BJ (cell line): ENCODE measurements at places on chromosomes 2 and 18.

- no peak for DNase-seq
Measured at GRCh38 chr2:86309966-86310365, 27.5 kb downstream of the REEP1 start.

- no peak for DNase-seq
Measured at GRCh38 chr2:10277293-10278028, 25.2 kb upstream of the HPCAL1 start.

DNA sequence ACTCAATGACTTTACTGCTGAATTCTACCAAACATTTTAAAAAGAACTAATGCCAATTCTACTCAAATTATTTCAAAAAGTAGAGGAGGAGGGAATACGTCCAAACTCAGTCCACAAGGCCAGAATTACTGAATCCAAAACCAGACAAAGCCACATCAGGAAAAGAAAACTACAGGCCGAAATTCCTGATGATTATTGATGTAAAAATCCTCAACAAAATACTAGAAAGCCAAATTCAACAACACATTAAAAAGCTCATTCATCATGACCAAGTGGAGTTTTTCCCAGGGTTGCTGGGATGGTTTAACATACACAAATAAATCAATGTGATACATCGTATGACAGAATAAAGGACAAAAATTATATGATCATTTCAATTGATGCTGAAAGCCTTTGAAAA, 103.9 kb upstream of the UBE2E3 start:
- no peak for DNase-seq

- DNase-seq: no peak
Measured at GRCh38 chr2:3195641-3196476, 181.8 kb downstream of the EIPR1 start.

DNA sequence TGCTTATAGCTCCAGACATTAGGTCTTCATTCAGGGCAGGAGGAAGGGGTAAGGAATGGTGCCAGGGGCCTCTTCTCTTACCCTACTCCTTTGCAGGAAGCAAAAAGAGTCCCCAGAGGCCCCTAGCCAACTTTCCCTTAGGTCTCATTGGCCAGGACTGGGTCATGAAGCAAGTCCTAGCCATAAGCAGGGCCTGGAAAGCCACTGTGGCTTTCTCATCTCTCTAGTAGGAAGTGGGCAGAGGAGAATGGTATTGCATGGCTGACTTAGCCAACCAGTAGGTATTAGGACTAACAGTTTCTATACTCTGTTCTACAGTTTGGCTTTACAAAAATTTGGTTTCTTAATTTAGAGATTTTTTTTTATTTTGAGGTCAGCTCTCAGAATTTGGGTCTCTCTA, 4.8 kb downstream of the FAM228A start:
- no peak for DNase-seq

DNA sequence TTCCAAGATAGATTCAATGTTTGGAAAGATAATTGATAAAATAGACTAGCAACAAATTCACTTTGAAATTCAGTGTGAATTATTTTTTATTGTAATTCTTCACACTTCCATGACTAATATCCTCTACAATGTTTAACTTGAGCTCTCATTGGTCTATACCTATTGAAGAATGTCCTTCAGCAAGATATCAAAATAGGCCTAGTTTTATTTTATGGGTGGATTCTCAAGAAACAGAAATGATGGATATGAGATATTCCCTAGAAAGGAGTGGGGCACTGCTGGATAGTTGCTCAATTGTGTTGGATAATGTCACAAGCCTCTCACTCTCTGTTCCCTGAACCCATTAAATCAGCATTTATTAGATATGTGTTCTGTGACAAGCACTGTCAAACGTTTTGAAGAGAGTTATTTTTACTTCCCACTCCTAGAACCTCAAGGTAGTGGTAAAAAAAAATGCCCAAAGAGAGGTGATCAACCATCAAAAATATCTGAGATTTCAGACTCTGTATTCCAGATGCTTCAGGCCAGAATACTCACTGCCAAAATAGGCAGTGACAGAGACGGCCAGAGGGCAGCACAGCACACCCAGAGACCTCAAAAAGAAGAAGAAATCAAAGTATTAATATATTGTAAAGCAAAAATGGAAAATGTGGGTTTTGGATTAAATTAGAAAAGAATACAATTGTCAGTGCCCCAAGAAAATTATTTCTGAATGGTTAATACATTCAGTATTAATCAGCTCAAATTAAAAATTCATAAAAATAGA, 87.5 kb downstream of the TRIB2 start:
- DNase-seq: no peak

GRCh38 chr18:58405107-58405898, 223.6 kb downstream of the ALPK2 start:
- no peak for DNase-seq

DNA sequence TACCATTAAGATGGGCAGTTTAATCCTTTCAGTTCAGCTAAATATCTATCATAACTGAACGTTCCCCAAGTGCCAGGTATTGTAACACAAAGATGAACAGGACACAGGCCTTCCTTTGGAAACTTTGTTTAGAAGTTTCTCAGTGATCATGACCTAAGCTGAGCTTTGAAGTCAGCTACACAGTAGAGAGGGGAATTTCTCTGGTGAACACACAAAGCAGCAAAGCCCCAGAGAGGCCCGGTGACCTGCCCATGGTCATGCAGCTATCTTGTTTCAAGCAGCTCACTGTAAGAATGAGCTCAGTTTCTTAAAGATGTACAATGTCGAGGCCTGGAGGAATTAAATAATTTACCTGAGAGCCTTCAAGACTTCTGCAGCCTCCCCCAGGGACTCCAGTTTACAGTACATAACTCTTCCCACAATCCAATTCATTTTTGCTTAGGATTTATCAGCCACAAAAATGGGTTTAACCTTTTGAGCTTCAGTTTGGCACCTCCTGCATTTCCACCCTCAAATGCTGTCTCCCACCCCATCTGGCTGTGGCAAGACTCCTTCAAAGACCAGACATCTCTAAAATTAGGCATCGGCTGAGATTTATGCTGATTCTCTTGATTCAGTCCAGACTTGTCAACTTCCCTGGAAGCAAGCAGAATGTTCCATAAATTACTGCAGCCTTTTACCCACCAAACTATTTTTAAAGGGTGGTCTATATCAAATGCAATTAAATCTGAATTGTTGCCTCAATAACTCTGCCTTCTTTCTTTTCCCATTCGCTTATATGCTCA, 325.6 kb downstream of the TXNL1 start:
- no peak for DNase-seq

DNA sequence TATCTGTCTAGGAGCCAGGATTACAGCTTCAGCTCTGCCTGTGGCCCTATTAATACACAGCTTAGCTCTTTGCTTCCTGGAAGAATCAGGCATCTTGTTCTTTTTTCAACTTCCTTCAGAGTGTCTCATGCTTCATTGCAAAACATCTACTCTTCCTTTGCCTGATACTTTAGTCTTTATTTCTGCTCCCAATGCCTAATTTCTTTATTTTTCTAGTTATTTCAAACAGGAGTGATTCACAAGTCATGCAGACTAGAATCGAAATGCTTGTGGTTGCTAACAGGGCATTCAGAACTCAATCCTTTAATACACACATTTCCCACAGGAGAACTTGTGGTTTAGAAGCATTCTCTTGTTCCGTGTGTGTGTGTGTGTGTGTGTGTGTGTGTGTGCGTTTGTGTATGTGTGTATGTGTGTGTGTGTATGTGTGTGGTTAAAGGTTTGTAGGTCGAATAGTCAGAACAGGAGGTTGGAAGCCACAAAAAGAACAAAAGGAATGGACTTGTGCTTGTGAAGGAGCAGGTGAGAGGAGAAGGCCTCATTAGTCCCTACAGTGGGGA, 28.3 kb upstream of the INSIG2 start:
- peak; percentile 87 for DNase-seq

DNA sequence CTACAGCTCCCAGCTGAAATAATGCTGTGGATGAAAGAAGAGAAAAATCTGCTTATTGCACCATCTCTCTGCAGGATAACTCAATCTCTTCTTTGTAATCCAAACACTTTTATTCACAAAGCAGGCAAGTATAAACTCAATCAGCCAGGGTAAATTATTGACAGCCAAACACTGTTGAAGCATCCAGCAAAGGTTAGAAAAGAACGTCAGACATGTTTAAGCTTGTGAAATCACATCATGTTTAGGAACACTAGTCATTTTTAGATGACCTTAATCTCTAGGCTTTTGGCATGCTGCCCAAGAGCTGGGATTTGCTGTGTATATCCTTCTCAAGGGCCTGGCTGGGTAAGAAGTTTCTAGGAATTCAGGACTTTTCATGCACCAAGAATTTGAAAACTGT, 1148.1 kb upstream of the FANCL start:
- DNase-seq: no peak

DNA sequence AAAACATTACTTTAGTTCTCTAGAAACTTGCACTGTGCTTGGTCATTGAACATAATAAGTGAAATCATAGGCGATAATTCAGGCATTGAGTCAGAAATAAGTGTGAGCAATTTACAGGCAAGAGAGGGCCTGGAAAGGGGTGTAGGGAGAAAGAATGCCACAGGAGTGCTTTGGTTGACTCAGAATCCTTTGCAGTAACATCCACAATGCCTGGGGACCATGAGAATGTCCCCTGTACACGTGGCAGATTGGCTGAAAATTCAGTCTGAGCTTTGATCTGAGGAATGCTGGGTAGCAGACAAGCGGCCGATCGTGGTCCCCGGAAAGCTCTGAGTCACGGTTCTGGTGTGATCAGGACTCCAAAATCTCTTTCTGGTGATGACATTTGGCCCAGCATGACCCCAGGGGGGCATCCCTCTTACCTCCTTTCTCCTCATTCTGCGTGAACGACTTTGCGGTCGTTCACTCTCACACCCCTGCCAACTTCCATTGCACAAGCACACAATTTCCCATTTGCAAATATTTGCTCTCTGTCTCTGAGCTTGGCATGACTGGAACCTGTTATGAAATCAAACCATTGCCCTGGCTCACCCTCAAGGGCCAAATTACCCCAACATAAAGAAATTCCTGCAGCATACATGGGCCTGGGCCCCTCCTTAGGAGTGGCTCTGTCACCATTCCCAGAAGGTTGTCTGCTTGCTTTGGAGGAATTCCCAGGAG, 305.0 kb upstream of the EPAS1 start:
- DNase-seq: peak; percentile 67

DNA sequence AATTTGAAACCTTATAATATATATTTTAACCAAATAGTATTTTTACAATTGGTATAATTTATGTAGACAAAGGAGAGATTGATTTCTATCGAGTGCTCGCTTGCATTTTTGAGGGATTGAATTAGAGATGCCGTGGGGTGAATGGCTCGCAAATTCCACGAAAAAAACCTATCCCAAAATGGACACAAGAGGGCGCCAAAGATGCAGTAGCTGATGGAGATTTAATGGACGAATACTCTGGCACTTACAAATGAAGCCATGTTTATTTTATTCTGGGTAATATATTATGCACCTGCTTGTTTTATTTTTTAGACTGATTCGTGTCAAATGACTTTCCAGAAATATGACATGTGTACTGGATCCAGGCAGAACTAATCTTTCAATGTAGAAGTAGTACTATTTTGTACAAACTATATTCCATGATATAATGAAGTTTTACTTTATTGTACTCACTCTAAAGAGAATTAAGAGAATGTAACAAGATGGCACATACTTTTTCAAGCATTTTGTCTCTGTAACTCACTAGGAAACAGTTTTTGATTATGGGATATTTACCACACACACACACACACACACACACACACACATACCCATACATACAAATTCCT, 505.4 kb downstream of the PLCL1 start:
- DNase-seq: no peak

GRCh38 chr2:238573065-238573778, 146.5 kb downstream of the ASB1 start:
- DNase-seq: no peak

- DNase-seq: no peak
Measured at GRCh38 chr2:89825034-89825433, 1133.6 kb downstream of the RPIA start.

GRCh38 chr2:108268001-108268400, 20.7 kb upstream of the SULT1C2 start:
- DNase-seq: peak; percentile 26

GRCh38 chr18:59144483-59144882, 4.8 kb downstream of the SEC11C start:
- DNase-seq: no peak

GRCh38 chr2:41899189-41899588, 148.6 kb upstream of the PKDCC start:
- DNase-seq: no peak

DNA sequence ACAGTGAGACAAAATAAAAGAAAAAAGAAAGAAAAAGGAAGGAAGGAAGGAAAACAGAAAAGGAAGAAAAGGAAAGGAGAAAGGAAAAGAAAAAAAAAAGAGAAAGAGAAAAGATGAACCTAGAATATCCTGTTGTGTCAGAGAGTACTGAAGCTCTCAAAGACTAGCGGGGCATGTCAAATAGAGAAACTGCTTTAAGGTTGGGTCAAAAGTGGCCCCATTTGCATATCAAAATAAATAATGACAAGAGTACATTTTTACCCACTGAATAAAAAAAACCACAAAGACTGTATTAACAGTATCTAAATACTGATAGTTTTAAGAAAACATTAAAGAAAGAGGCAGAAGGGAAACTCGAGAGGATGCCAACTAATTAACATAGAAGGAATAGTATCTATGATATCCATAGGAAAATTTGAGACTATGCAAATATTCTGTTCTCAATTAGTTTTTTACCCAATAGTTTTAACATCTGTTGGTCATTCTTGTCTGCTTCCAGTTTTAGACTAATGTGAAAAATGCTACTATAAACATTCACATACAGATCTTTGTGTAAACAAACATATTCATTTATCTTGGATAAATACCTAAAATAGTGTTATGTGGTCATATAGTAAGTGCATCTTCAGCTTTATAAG, 53.2 kb downstream of the SFXN5 start:
- no peak for DNase-seq

GRCh38 chr2:109197491-109198418, 68.8 kb downstream of the SH3RF3 start:
- no peak for DNase-seq

GRCh38 chr18:70273021-70273420, 15.8 kb upstream of the SOCS6 start:
- no peak for DNase-seq

- DNase-seq: no peak
Measured at GRCh38 chr18:11237066-11237465, 87.7 kb upstream of the PIEZO2 start.

GRCh38 chr18:9091066-9091476, 11.4 kb upstream of the NDUFV2 start:
- no peak for DNase-seq

DNA sequence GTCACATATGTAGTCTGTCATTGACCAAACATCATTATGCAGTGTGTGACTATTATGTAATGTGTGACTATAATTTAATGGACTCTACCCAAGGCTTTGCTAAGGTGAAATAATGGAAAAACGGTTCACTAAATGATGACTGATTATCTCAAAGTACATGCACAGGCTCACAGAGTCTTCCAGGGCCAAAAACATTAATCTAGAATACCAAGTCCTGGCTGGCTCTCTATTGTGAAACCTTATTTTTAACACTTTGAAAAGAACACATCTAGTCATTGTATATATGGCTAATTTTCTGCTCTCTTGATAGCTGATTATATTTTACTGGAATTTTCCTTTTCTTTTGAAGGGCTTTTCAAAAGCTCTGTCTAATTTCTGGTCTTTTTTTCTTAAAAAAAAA, 102.9 kb upstream of the THUMPD2 start:
- no peak for DNase-seq
